Adipose tissue (tissue), 3 donors: ENCODE measurements at places on chromosomes 16 and 17. TPM values are rescaled to one million over a fixed set of nuclear protein-coding genes. Genes with fewer than 3 reads are reported as not detected.

The HLF gene
- polyA plus RNA-seq: 7.4 TPM

The CLEC18A gene
- polyA plus RNA-seq: 0.67 TPM

The CYGB gene
- polyA plus RNA-seq: 77.6 TPM

The HBA1 gene
- 6.7 TPM for polyA plus RNA-seq

The ATMIN gene
- 12.9 TPM for polyA plus RNA-seq

The EMP2 gene
- 52.4 TPM for polyA plus RNA-seq

The KRTAP9-8 gene
- not detected for polyA plus RNA-seq

The SPNS2 gene
- 32.8 TPM for polyA plus RNA-seq
